ENCODE measurements at places on chromosomes 3 and 15.

- DNase-seq, result no peak
These were observed 168.5 kb downstream of the NFKBIZ start for GRCh38 chr3:102017784-102018183.

- no peak for DNase-seq
These were observed 4.0 kb downstream of the TRIM71 start for GRCh38 chr3:32821686-32822296.

GRCh38 chr3:126482503-126483255 lies 7.0 kb upstream of the ZXDC start:
- DNase-seq, result no peak

DNA sequence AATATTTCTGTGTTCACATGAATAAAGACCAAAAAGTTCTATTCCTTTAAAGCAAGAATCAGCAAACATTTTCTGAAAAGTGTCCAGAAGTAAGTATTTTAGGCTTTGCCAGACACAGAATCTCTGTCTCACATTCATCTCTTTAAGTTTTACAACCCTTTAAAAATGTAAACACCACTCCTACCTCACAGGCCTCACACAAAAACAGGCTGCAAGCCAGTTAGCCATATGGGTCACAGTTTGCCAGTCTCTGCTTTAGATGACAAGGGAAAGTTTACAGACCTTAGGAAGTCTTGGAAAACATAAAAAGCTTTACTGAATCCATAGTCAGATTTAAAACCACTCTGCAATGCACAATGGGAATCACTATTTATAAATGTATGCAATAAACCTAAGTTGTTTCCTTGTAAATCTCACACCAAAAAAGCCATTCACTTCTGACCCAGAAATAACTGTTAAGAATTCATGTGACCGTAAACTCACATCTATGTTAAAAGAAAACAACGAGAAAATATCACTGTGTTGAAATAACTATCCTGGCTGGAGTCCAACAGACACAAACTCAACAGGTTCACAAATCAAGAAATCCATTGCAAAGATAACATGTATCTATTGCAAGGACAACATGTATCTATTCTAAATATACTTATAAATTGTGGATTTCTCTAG lies 308.2 kb downstream of the ULK4 start:
- DNase-seq, result no peak

Data from Jurkat, Clone E6-1 (cell line).